ENCODE measurements at places on chromosomes 5 and 9.
A peak's percentile ranks its signal among the peaks of the same experiment; 100 is the strongest.

DNA sequence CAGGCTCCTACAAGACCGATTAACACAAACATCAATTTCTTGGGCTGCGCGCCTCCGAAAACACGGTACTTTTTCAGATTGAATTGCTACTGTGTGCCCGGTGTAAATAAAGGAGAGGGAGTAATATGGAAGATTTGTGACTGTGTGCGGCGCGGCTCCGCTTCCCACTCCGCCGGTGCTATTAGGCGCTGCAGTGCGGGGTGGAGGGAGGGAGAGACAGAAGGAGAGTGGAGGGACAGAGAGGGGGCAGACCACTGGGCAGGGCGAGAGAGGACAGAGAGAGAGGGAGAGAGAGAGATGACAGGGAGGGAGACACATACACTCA is 24.7 kb upstream of the RNU6ATAC start:
- DNase-seq, result no peak

- peak; percentile 51 for DNase-seq
Measured at GRCh38 chr5:959581-960531, 48.7 kb upstream of the NKD2 start.

- no peak for DNase-seq
Measured at GRCh38 chr5:67426961-67427849, 230.6 kb upstream of the CD180 start.

DNA sequence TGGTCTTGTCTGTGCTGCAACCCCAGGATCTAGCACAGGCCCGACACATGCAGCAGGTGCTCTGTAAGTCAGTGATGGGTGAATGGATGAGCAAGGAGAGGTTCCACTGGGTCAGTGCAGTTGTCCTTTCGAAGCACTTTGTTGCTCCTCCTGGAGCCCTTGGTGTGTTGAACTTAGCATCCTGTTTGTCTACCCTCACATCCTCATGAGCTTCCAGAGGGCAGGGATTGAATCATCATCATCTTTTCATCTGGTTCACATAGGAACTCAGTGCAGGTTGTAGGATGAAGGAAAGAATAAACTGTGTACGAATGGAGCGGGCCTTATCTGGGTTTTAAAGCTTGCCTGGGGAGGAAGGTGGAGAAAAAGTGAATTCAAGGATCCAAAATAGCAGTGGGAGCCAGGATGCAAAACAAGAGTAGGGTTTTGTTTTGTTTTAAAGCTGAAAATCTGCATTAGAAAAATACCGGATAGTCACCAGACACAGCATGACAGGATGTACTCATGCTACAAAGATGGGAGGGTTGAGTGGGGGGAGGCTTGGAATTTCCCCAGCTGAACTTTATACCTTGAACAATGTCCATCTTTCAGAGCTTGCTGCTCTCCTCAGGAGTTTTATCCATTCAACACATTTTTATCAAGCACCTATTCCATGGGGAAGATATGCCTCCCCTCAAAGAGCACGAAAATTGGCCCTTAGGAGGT is 55.8 kb downstream of the PTTG1 start:
- DNase-seq, result no peak

GRCh38 chr9:7910426-7911020 is 110.9 kb upstream of the DMAC1 start:
- DNase-seq, result no peak

DNA sequence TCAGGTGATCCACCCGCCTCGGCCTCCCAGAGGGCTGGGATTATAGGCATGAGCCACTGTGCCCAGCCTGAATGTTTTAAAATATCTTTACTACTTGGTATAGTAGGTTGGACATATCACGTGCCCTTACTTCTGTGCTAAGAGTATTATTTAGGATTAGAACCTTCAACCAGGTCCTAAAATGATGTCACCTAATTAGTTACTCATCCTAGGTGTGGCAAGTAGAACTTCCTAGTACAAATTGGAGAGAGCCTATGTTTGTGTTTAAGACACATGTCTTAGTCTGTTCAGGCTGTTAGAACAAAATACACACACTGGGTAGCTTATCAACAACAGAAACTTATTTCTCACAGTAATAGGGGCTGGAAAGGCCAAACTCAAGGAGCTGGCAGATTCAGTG is 51.5 kb downstream of the ZFAND5 start:
- no peak for DNase-seq

All from activated CD8-positive, alpha-beta memory T cell treated with anti-CD3 and anti-CD28 coated beads for 24 hours (primary cell).